ENCODE measurements at places on chromosomes 2 and 18.
A peak's percentile ranks its signal among the peaks of the same experiment; 100 is the strongest.

GRCh38 chr2:241194811-241195210, 6.3 kb downstream of the ANO7 start:
- DNase-seq = no peak

- DNase-seq = no peak
These were observed 28.6 kb downstream of the DNMT3A start for GRCh38 chr2:25312958-25313710.

GRCh38 chr2:205902041-205902899, 183.7 kb downstream of the INO80D start:
- peak; percentile 67 for DNase-seq

- DNase-seq = no peak
These were observed 12.1 kb downstream of the ADAM17 start for GRCh38 chr2:9543557-9543956.

- no peak for DNase-seq
These were observed 5.8 kb upstream of the NT5DC4 start for GRCh38 chr2:112714836-112715631.

- DNase-seq = no peak
These were observed 118.3 kb upstream of the NEDD4L start for GRCh38 chr18:57925706-57926105.

GRCh38 chr2:136439064-136439676, 321.2 kb upstream of the CXCR4 start:
- no peak for DNase-seq

DNA sequence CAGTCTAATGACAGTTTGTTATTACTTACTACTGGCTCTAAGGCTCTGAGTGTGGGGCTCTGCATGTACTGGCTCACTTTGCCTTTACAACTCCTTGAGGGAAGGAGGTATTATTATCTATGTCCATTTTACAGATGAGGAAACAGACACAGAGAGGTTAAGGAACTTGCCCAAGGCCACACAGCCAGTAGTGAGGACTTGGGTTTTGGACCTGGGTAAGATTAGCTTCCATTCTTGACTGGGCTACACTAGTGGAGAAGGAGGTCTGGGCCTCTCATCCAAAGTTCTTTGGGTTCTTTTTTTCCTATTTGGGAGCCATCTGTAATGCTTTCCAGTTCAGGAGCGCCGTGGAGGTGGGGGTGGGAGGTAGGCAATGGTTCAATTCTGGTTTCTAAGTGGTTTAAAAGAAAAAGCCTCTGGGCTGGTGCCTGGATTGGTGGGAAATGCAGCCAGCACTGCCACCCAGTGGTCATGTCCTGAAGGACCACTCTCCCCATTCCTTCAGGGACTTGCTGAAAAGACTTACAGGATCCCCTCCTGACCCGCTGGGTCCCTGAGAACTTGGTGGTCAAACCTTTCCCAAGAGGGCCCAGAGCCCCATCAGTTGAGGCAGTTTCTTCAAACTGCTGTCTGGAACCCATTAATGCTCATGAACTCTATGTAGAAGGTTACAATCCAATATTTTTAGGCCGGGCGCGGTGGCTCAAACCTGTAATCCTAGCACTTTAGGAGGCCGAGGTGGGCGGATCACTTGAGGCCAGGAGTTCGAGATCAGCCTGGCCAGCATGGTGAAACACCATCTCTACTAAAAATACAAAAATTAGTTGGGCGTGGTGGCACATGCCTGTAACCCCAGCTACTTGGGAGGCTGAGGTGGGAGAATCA, 38.6 kb upstream of the NOTO start:
- DNase-seq = peak; percentile 74

DNA sequence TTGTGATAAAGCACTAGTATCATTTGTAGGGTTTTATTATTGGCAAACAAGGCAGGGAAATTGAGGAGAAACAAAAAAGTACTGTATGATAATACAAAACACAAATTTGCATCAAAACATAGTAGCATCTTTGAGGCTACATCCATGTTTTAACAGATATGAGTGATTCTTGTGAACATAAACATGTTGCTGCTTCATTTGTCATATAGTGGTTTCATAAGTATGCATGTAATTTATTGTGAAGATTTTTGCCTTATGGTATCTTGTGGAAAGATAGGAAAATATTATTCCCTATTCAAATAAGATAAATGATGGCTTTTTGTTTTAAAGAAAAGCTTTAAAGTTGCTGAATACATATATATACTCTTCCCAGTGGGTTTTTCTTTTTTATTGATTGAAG, 60.3 kb downstream of the VRK2 start:
- DNase-seq = no peak

DNA sequence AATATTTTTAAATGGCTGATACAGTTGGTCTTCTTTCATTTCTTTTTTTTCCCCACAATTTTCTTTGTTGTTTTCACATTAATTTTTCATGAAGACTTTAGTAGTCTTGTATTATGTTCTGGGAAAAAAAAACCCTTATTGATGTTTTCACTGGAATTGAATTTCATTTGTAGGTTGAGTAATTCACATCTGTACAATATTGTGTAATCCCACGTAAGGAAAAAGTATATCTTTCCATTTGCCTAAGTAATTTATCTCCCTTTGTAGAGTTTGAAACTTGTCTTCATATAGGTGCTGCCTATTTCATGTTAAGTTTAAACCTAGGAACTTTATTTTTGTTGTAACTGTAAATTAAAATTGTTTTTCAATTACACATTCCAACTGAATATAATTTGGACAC, 2.0 kb downstream of the DNAJC27 start:
- no peak for DNase-seq

GRCh38 chr18:1350931-1351450, 446.3 kb downstream of the ADCYAP1 start:
- DNase-seq = no peak

- DNase-seq = peak; percentile 26
These were observed 70.6 kb upstream of the TCF7L1 start for GRCh38 chr2:85062565-85062964.

DNA sequence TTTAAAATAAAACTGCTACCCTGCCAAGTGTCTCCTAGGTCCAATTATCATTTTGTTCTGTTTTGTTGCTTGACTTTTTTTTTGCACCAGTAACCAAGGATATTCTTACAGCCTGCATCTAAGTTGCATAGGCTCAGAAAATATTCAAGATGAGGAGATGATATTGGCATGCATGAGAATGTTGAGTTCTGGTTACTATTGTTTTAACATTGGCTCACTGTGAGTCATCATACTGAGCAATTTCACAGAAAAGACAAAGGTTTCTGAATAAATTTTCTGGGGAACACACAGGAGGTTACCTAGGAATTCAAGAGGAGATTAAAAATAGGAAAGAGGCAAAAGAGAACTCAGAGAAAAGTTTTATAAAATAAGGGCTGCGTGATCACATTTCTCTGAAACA, 84.8 kb upstream of the POU3F3 start:
- DNase-seq = no peak

DNA sequence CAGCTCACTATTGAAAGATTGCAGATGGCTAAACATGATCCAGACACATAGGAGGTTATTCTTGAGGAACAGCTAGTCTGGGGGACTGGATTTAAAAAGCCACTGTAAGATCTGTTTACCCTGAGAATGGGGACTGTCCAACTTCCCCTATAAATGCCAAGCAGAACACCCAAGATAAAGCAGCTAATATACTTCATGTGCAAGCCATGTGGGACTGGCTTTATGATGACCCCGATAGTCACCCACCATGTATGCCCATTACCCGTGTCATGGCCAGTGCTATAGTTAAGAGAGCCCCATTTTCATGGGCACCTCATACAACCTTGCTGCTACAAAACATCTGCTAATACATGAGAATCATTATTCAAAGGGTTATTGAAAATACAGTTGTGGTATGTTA, 16.0 kb downstream of the YPEL5 start:
- no peak for DNase-seq

- no peak for DNase-seq
These were observed 224.5 kb downstream of the SLC4A3 start for GRCh38 chr2:219851801-219852481.

GRCh38 chr2:96501886-96502810, 3.0 kb downstream of the NEURL3 start:
- DNase-seq = no peak

- DNase-seq = no peak
These were observed 52.7 kb downstream of the CRIM1 start for GRCh38 chr2:36408198-36408703.

- peak; percentile 51 for DNase-seq
These were observed 71.8 kb downstream of the TGOLN2 start for GRCh38 chr2:85255813-85256594.

DNA sequence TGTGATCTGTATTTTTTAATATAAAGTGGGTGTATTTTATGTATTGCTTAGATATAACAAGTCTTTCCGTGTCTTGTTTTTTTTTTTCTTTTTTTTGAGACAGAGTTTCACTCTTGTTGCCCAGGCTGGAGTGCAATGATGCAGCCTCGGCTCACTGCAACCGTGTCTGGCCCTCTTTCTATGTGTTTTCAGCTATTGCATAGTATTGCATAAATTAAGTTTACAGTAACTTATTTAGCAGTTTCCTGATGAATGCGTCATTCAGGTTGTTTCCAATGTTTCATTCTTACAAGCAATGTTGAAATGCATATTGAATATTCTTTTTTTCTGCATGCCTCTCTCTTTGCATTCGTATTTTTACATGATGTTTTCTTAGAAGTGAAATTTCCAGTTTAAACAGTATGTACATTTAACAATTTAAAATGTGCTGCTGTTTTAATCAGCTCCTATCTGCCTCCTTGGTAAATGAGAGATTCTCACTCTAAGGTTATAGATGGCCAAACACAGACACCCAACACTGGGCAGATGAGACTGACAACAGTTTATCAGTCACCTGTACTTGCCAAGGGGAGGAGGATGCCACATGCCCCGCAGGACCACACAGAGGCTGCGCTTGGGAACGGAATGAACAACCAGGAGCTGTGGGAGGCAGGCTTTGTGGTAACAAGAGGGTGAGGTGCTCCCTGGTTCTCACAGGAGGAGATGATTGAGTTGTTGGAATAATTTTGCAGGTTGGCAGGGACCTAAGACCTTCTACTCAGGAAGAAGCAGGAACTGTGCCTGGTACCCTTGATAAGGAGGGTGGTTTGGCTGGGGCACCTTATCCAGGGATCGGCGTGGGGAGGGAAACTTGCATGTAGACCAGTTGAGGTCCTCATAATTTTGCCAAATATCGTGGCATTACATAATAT, 7.5 kb downstream of the SLC9A4 start:
- no peak for DNase-seq

GRCh38 chr2:61055557-61055956, 10.1 kb upstream of the SANBR start:
- DNase-seq = no peak

DNA sequence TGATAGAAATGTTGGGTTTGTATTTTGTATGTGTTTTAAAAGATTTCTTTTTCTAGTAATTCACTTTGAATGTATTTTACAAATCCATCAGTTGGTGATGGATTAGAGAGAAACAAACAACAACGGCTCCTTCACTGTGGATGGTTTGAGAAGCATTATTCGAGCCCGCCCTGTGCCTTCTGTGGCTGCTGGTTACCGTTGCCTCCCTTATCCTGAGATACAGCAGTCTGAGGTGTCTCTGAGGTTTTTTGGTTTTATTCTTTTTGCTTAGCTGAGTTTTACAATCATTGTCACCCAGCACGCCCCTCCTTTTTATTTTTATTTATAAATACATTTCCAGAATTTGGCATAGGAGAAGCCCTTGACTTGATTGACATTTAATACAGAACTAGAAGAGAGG, 168.3 kb downstream of the BABAM2 start:
- DNase-seq = no peak

DNA sequence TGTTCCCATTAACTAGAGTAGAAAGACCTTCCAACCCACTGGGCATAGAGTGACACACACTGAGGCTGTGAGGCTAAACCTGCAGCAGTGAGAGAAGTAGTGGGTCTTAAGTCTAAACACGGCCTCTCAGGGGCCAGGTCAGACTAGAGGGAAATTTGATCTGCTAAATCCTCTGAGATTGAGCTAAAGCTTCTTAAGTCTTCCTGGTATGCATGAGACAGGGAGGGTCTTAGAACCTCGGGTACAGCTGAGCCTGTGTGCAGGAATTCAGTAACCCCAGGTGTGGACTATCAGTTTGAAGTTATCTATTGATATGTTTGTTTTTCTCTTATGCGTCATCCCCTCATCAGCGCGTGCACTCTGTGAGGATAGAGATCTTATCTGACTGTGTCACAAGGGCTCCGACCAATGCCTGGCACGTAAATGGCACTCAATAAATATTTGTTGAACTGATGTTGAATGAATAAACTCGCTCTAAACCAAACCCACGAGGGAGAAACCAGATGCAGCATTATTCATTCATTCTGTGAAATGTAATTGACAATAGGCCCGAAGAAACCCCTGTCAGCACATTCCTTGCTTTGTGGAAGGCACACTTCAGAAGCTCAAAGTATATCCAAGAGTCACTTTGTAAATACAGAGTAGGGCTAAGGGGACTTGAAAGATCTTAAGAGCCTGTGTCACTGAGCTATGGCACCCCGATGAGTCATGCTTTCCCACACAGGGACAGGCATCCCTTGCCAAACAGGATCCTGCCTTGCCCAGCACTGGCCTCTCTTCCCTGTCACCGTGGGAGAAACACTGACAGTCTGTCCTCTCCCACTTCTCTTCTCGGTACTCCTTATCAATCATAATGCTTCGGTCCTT, 21.7 kb upstream of the RAB10 start:
- DNase-seq = no peak

- DNase-seq = no peak
These were observed 107.0 kb downstream of the BCL2L11 start for GRCh38 chr2:111227716-111228141.

GRCh38 chr2:165251366-165251765, 12.2 kb downstream of the SCN2A start:
- no peak for DNase-seq

DNA sequence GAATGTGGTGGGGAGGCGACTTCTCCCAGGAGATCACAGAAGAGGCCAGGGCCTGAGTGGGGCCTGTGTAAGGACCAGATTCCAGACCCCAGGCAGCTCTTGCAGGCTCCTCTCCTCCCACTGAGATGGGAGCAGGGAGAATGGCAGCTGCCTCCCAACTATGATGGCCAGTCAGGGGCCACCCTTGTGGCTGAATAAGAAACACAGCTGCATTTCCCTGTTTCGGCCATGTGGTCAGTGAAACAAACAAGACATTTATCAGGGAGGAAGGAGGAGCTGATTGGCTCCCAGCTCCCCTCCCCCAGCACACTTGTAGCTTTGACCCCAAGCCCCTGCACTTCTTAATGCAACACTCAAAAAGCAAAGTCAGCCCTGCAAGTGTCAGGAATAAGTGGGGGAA, 143.5 kb downstream of the CELF4 start:
- DNase-seq = peak; percentile 52

- DNase-seq = no peak
These were observed 61.3 kb upstream of the TXNDC2 start for GRCh38 chr18:9824474-9824832.

- peak; percentile 10 for DNase-seq
These were observed 179.6 kb downstream of the BARD1 start for GRCh38 chr2:214629875-214630274.

- DNase-seq = no peak
These were observed 93.5 kb downstream of the LPIN1 start for GRCh38 chr2:11839916-11840315.

DNA sequence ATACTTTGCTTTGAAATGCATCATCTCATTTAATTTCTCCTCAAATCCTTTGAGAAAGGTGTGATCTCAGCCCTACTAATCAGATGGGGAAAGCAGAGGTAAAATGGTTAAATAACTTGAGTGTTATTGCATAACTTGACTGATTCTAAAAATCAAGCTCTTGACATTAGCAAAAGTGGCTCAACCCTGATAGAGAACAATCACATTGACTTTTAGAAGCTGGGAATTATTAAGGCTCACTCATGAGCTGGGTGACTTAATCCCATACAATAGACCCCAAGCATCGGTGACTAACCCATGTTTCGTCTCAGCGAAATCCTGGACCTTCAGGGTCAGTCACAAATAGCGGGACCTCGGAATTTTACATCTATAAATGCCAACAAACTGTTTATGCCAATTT, 378.9 kb downstream of the NBAS start:
- no peak for DNase-seq

All from SK-N-DZ (cell line).